ENCODE measurements at places on chromosomes 11 and 22.

DNA sequence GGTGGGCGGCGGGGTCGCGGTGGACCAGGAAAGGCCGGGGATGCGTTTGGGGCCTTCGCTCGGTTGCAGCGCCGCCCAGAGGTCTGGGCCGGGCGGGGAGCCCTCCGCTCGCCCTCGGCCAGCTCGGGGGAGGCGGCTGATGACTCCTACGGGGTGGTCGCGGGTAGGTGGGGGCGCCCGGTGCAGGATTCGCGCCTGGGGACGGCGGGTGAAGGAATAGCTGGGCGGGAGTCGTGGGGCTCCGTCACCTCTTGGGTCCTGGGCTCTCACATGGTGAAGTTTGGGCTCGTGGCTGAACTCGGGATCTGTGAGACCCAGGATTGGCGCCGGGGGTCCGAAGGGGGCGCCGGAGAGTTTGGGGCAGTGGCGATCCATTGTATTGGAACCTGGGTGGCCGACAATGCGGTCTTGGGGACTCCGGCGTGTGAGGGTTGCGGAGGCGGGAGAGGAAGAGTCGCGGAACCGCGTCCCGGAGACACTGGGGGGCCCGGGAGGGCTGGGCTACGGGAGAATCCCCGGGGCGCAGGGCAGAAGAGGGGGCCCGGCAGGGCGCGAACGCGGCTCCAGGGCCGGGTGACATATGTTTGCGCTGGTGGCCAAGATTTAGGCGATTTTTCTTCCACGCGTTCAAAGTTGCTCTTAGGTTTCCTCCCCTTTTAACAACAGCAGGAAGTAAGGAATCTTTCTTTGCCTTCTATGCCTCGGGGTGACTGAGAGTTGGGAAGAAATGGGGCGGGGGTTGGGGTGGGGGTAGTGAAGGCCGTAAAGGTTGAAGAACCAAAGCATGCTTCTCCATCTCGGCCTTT is 935 bp downstream of the QSER1 start:
- DNase-seq: peak; percentile 92

GRCh38 chr11:46338636-46338987 is 8.7 kb upstream of the DGKZ start:
- DNase-seq: no peak

DNA sequence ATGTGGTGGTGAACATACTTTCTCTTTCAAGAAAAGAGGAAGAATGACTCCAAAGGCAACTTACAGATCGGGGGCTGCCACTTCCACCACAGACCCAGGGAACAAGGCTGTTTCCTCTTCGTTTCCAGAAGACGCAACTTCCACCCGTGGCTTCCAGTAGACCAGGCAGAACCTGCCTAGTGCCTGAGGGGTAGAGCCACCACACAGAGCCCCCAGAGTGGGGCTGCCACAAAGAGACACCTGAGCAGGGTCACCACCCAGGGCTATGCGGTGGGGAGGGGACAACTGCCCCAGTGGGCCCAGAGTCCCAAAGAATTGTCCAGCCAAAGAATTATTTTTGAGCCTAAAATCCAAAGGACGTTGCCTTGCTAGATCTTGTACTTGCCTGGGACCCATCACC is 16.7 kb upstream of the PHF21B start:
- DNase-seq: no peak

- no peak for DNase-seq
Observed at GRCh38 chr11:5910540-5910939, 17.5 kb downstream of the OR52E5 start.

DNA sequence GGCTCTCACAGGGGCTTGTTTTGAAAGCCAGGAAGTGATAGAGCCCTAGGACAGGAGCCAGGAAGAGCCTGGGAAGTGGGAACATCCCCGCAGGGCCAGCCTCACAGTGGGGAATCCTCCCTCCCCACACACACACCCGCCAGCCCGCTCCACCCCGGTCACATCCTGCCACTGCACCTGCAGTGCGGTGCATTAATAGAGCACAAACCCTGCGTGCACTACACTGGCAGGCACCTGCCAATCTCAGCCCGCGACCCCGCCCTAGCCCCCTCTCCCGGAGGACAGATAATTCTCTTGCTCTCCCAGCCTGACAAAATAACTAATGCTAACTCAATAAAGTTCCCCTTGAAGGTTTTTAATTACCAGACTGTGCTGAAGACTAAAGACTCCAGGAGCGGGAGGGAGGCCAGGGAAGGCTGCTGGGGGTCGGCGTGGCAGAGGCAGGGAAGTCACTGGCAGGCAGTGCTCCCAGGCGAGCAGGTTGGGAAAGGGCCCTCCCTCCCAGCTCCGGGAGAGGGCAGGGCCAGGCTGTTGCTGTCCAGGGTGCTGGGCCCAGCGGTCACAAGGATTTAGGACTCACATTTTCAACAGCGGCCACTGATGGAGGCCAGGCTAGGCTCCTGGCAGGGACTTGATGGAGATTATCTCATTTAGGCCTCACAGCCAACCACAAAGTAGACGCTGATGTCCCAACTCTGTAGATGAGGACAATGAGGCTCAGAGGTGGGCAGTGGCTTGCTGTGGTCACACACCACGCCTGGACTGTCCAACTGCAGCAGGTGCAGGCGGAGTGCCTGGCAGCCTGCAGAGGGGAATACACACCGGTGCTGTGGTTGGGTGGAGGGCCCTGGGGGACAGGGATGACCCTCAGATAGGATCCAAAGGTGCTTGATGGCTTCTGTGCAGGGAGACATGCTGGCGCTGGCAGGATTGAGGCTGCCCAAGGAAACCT is 23.9 kb upstream of the TCF20 start:
- DNase-seq: no peak

GRCh38 chr11:110434952-110435779 is 5.4 kb downstream of the FDX1 start:
- DNase-seq: peak; percentile 38

DNA sequence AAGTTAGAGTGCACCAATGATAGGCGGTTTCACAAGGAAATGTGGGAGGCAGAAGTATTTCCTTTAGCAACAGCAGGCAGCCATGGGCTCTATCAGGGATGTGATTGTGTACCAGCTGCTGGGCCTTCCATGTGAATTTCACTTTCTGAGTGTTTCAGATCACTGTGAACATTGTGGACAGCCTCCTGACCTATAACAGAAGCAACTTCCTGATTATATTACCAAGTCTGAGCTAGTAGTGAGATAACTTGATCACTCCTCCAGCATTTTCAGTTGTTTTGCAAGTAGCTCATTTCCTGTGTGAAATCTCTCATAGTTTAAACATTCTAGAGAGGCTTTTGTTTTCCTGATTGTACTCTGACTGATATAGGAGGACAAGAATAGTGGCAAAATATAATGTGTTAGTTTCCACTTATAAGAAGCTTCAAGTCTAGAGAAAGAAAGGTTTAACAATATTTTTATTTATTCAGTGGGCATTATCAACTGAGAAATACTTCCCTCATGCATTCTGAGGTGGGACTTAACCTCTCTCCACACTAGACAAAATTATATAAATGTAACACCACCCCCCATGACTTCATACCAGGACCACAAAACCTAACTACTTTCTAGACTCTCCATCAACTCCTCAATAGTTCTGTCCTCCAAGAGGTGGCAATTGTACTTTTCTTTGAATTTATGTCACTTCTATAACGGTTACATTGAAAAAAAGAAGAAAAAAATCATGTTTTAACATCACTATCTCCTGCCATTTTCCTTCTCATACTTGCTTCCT is 184.2 kb upstream of the LUZP2 start:
- DNase-seq: no peak

- no peak for DNase-seq
Observed at GRCh38 chr11:119810478-119811232, 81.7 kb upstream of the NECTIN1 start.

All from upper lobe of left lung (tissue), 6 donors.